ENCODE measurements at places on chromosomes 2 and 18.

DNA sequence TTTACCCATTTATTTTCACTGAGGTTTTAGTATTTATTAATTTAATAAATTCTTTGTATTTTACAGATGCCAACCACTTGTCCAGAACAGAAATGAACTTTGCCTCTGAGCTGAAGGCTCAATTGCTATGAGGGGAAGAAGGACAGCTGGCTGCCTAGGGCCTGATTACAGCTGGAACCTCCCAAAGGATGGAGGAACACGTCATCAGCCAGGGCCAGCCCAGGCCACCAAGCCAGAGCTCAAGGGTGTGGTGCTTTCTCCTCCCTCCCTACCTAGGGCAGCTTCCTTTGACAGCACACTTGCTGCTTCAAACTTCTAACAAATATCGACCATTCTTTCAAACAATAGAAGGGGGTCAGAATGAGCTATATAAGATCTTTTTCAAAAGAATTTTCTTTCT lies 19.7 kb upstream of the RIOK3 start:
- no peak for DNase-seq

- no peak for DNase-seq
These were observed 448.1 kb upstream of the DCC start for GRCh38 chr18:51891876-51892275.

GRCh38 chr2:200963124-200963917 lies at the start of gene ORC2:
Gene ORC2 (minus strand): TSS chr2:200963660. CDS start chr2:200958123, 5,537 bp downstream.
- peak; percentile 84 for DNase-seq

DNA sequence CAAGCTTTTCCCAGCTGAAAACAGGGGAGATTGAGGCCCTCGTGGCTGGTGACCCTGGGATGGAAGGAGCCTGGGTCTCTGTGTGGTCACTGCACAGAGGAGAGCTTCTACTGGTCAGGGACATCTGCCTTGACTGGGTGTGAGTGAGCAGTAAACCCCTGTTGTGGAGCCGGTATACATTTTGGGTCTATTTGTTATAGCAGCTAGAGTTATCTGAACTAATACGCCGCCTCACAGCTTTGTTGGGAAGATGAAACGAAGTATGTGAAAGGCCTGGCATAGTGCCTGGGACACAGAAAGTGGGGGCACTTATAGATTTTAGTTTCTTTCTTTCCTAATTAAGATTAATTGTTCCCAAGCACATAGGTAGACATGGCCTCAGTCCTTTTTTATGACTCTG lies 72.2 kb upstream of the HPCAL1 start:
- no peak for DNase-seq

GRCh38 chr2:119427756-119428155 lies 3.9 kb upstream of the TMEM37 start:
- no peak for DNase-seq

GRCh38 chr2:232338759-232339106 lies 39.8 kb upstream of the ALPP start:
- no peak for DNase-seq

DNA sequence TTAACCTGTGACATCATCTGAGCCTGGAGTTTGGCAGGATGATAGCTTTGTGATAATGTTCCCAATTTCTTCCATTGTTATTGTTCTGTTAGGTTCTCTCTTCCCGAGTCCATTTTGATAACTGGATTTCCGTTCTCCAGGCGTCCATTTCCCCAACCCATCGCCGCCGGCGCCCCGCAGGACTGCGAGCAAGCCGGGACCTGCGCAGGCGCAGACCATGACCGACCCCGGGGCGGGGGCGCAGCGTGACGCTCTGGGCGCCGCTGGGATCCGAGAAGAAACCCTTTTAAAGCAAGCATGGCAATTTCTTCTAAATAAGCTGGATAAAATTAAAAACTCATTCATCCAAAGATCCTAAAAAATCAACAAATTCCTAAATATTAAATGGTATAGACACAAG lies at the start of gene SLC25A52:
SLC25A52 (minus strand) TSS at position 186 of the 400 bp plus-strand sequence. CDS start 219 bp downstream, outside the sequence.
- no peak for DNase-seq

- no peak for DNase-seq
These were observed 469.4 kb upstream of the SMIM21 start for GRCh38 chr18:75896865-75897264.

DNA sequence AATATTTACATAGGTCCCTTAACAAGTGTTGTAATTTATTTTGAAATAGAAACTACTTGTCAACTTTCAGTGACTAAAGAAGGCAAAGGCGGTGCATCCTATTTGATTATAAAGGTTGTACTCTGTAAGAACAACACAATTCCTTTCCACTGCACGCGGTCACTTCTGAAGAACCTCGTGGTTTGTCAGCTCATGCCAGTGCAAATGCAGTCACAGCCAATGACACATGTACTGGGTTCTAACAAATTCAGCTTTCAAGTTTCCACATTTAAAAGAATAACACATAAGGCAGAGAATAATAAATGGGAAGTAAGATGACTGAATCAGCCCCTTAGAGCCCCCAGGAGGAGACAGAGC lies 39.7 kb downstream of the CYB5A start:
- no peak for DNase-seq

DNA sequence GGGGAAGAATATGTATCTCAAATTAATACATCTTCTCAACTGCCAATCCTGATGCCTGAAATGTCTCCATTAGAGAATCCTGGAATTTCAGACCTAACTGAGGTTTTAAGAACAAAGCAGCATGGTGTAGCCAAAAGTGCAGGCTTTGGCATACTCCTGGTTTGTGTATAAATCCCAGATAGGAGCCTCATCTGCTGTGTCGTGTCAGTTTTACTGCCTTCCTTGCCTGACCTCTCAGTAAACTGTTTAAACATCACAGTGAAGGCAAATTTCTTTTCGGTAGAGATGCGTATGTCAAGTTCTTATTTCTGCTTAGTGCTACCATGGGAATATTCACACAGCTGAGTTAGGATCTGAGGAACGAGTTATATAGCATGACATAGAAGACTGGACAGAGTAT lies 7.3 kb downstream of the SCG2 start:
- DNase-seq, result no peak

DNA sequence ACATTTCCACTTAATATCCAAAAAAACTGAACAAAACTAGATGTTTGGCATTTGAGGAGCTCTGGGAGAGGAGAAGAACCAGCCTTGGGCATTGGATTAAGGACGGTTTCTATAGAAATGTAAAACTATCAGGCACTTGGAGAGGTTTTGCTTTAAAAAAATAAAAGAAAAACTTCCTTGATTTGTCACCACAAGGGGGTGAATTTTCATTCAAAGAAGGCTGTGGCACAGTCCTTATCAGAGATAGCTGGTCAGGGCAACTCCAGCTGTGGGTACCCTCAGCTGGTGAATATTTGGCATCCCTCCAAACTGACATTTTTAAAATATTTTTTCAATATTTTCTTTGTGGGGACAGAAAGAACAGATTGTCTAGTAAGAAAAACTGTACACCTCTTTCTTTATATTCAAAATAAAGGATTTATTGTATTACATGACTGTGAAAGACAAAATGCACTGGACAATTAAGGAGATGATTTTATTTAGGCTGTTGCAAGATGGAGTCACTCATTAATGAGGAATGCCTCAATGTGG lies 46.1 kb upstream of the TBC1D8 start:
- DNase-seq, result no peak

GRCh38 chr2:241064008-241064801 lies 37.9 kb downstream of the MTERF4 start:
- no peak for DNase-seq

DNA sequence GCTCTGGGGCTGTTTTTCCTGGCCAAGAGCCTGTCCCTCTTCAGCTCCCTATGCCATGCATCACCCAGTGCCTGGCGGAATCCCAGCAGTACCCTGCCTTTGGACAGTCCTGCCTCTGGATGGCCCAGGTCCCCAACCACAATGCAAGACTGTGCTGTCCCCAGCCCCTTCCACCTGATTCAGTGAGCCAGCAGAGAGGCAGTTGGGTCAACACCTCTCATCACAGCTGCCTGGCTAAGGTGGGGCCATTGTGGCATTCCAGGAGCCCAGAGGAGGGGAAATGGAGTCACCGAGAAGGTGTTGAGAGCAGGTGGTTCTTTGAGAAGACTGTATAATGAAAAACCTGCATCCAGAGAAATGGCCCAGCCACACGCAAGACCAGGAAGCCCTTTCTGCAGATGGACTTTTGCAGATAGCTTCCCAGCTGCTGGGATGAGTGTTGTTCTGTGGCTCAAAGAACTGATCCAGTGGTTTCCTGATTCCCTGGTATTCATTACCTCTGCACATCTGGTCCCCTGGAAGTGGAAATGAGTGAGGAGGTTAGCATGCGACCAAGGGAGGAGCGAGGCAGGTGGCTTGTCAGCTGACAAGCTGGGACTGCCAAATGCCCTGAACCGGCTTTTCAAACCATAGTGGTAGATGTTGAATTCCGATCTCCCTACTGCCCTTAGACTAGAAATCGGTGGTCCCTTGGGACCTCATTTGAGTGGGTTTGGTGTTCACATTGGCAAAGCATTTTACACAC lies 1.7 kb upstream of the ASPRV1 start:
- DNase-seq, result no peak

DNA sequence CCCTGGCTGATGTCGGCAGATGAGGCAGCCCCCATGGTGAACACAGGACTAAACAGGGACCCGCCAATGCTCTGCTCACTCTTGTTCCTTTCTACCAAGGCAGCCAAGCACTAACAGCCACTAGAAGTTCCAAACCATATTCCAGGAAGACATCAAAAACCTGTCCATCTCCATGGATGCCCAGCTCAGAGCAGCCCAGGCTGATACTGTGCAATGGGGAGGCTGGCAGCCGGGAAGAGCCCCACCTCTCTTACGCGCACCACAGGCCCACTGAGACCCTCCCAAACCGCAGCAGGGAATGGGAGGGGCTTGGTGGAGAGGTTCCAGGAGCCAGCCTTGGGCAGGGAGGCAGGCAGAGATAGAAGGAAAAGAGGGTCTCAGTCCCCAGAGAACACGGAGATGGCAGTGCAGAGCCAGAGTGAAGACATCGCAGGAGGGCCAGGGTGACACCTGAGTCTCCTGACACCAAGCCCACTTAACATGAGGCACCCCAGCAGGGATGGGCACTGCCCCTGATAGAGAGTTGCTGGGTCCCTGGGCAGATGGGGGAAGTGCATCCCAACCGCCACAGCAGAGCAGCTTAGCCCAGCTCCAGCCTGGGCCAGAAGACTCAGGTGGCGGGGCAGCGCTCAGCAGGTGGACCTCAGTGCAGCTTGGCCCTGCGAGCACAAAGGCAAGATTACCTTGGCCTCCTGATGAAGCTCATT lies 3.4 kb downstream of the HS6ST1 start:
- DNase-seq, result no peak

GRCh38 chr2:102258386-102259074 lies 52.8 kb upstream of the IL1RL1 start:
- no peak for DNase-seq

DNA sequence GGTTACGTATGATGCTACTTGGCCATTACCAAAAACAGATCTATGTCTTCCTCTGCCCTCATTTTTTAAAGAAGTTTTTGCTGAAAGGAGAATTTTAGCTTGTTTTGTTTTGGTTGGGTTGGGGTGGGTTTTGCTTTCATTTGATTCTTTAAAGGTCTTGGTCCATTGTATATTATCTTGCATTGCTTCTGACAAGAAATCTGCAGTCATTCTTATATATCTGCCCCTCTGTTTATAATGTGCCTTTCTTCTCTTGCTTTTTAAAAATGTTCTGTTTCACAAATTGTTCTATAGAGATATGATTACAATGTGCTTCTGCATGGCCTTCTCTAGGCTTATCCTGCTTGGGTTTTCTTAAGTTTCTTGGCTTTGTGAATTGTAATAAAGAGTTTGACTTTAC lies 660.6 kb downstream of the RNF144A start:
- no peak for DNase-seq

GRCh38 chr2:45857275-45857609 lies 205.8 kb downstream of the PRKCE start:
- no peak for DNase-seq

DNA sequence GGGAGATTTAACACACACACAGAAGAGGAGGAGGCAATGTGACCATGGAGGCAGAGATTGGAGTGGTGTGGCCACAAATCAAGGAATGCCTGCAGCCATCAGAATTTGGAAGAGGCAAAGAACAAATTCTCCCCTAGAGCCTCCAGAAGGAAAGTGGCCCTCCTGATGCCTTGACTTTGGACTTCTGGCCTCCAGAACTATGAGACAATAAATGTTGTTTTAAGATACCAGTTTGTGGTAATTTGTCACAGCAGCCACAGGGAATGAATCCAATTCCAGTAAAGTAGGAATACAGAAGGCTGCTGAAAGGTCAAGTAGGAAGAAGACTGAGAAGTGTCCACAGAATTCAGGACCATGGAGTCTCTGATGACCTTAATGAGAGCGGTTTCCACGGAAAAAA lies 18.1 kb downstream of the PAIP2B start:
- DNase-seq, result no peak

- DNase-seq, result no peak
These were observed 7.9 kb downstream of the PAX3 start for GRCh38 chr2:222290736-222291484.

DNA sequence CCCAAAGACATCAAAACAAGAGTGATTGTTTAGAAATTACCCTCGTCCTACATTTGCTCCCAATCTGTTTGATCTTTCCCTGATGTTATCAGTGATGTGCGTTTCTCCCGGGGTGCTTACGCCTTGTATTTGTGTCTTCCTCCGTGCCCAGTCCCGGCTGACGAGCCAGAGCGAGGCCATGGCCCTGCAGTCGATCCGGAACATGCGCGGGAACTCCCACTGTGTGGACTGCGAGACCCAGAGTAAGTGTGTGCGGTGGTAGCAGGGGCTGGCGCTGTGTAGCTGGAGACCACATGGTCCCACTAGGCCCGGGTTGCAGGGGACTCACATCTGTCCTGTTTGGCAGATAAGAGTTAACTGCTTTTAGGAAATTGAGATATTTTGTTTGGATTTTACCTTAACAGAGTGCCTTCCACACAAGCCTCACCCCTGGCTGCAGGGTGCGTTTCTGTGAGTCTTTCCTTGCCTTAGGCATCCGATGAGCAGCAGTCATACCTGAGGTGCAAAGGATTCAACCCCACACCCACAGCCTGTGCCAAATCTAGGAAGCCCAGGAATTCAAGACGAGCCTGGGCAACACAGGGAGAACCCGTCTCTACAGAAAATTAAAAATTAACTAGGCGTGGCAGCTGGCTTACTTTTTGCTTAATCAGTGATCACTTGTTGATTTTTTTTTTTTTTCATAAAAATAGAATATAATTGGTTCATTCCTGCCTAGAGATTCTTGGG lies 127.4 kb downstream of the GBX2 start:
- DNase-seq, result no peak

- no peak for DNase-seq
These were observed 185.4 kb upstream of the FAM98A start for GRCh38 chr2:33784488-33784887.

DNA sequence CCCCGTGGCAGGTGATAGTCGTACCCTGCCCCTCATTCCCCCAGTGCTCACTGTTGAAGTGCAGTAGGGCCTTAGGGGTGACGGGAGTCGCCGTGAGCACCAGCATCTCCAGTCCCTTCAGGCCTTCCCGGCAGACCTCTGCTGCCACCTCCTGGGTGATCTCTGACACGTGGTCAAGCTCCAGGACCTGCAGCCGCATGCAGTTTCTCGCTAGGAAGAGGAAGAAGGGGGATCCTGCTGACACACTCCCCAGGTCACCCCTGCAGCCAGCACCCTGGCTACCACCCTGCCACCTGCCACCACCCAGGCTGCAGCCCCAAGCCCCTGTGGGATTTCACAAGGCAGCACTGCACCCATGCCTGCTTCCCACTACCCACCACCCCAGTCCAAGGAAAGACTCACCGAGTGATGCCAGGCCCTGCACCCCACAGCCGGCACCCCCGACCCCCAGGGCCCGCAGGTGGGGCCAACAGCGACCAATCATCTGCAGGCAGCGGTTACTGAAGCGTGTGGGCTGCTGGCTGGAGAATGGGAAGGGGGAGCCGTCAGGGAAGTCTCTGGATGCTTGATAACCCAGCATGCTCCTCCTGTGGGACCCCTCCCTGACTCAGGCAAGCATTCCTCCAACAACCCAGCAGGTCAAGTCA lies 23.8 kb downstream of the FBXO41 start:
- DNase-seq, result no peak

Data from stimulated activated CD8-positive, alpha-beta memory T cell treated with anti-CD3 and anti-CD28 coated beads, Interleukin-7, amount 100 ng/mL, for 1 hour (primary cell).